HepG2 (cell line): ENCODE measurements at places on chromosomes 3 and 15. TPM values are rescaled to one million over a fixed set of nuclear protein-coding genes. Genes with fewer than 3 reads are reported as not detected.

Gene MYLK
- total RNA-seq: 22.1 and 34.9 TPM in 2 replicates

DNA sequence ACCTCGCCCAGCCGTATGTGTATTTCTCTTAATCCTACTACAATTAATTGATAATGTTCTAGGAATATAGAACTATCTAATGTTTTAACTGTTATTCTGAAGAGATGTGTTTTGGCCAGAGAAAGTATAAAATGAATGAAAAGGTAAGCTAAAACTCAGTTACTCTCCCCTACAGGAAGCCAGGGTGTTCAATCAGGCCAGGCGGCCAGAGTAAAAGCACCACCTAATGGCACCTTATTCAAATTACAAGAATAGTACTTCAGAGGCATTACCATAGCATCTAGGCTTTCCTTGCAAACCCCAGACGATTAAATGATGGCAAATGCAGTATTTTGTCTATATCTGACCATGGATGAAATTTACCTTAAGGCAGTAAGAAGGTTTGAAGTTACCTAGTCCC lies 10.4 kb downstream of the SLC12A8 start:
- no peak for DNase-seq

DNA sequence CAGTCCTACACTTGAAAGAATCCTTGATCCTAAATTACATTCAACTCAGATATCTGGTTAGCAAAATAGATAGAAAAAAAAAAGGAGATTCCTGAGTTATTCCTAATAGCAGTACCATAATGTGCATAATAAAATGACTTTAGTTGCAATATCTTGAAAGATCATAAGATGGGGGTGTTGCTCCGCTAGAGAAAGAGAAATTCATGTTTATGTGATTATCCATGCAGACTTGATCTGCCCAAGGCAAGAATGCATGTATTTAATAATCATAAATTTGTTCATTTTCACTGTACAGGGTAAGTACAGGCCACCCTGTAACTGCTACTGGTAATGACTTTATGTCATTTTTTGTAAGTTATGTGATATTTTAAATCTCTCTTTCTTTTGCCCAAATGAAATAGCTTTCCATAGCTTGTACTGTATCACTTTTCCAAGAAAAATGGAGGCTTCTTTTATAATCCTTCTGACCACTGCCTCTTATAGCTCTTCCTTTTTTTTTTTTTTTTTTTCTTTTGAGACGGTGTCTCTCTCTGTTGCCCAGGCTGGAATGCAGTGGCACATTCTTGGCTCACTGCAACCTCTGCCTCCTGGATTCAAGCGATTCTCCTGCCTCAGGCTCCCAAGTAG lies 84.6 kb downstream of the HCN4 start:
- no peak for DNase-seq

Gene MAP1A
- total RNA-seq: 0.06 and 0.07 TPM in 2 replicates

DNA sequence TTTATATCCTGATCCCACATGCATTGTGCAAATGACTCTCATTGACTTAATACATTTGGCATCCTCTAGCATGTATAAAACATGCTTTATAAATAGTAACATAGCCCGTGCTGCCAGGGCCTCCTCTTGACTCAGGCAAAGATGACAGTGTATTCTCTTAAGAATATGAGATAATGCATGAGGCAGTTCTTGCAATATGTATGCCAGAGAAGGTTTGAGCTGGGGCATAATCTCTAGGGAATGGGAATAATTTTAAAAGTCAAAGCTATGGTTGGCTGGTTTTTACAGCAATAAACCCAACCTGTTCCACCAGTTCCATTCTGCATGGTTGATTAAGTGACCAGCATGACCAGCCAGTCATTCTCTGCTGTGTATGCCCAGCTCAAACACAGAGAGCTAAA lies 179.0 kb upstream of the PFN2 start:
- DNase-seq: no peak

Gene LRRC31
- total RNA-seq: not detected in 2 replicates
